HuH-7 (cell line): ENCODE measurements at places on chromosomes 1 and 21.
A peak's percentile ranks its signal among the peaks of the same experiment; 100 is the strongest.

DNA sequence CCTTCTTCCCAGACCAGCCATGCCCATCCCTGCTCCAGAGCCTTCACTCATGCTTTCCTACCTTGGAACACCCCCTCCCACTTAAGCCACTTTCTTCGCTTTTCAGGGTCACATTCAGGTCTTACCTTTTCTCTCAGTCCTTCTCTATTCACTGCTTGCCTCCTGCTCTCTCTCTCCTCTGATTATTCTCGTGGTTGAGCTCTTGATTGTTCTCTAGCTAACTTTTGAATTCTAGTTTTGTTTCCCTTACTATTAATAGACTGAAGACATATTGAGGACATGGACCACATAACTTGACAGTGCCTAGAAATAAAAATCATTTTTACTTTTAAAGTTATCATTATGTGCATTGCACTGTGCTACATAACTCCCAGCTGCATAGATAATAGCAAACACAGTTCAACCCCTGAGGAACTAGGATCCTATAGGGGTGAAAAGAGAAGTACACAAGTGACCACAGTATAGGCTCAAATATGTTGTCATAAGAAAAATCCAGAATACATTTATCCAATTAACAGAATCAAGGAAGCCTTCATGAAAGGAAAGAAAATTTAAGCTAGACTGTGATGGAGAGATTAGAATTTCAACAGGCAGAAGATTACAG is 21.5 kb downstream of the INSL5 start:
- DNase-seq, result no peak

- DNase-seq, result no peak
Observed at GRCh38 chr21:43731891-43732711, 13.2 kb downstream of the PDXK start.

DNA sequence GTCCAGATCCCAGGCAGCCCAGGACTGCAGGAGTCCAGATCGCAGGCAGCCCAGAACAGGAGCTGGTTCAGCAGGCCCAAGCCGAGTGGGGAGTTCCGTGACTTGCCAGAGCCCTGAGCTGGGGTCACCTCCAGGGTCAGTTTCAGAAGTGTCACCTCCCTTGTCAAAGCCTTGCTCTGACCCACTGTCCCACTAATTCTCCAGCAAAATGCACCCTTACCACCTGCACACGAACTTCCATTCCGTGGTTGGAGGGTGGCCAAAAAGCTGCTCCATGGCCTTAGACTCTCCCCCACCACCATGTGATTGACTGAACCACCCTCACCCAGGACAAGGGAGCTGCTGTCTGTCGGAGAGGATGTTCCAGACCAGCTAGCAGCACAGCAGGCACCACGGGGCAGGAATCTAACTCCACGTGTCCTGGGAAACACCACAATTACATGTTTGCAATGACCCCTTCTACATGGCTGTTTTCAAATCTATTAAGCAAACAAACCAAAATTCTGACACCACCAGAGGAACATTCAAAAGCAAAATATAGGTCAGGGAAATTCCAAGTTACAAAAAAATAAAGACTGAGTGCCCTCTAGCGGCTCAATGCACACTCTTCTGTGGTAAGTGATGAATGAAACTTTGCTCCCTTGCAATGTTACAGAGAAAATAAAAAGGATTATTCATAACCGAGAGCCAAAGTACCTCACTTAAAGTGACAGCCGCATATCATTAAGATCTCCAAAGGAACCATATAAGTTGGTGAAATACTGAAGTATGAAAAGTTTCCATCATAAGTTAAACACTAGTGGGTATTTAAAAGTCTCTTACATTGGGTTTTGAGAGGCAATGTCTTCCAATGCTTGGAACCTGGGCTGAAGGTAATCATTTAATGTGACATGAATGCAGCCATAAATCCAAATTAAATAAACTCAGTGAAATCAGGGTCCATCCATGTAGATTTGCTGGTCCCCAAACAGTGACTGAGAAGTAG is 76.3 kb downstream of the NPHP4 start:
- peak; percentile 64 for DNase-seq

- no peak for DNase-seq
Observed at GRCh38 chr1:213925531-213926182, 62.1 kb upstream of the PROX1 start.

DNA sequence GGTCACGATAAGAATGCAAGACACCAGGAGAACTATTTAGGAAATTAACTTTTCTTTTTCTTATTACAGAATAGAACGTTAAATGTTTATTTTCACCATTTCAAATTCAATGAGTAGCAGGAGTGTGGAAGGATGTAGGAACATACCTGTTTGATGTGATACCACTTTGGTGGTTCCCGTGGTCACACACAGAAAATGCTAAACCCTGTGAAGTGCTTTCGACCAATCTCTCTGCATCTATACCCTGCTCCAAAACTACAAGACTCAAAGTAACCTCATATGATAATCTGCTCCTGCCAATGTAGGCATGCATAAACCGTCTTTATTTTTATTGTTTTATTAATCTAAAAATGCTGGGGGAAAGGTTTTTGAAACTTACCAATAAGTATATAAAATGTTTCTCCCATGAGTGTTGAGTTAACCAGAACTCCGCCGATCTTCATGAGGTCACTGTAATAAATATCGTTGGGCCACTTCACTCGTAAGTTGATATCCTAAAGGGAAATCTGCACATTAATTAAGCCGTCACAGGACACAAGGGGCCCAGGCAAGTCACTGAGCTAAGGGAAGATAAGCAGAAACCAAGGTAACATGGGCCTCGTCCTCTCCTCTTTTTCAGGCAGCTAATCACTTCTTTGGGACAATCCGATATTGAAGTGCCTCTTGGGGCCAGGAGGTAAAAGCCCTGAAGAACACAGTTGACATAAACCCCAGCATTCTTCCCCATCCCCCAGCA is 60.6 kb downstream of the SIM2 start:
- no peak for DNase-seq

- peak; percentile 85 for DNase-seq
Observed at GRCh38 chr1:201085902-201086735, 26.1 kb downstream of the CACNA1S start.

GRCh38 chr1:24193046-24193445 is 6.0 kb upstream of the IFNLR1 start:
- no peak for DNase-seq
